Foreskin fibroblast (primary cell): ENCODE measurements at places on chromosomes 4 and X.

- no peak for DNase-seq
Observed at GRCh38 chr4:36111172-36111571, 133.1 kb downstream of the ARAP2 start.

GRCh38 chr4:4779486-4779885, 80.0 kb upstream of the MSX1 start:
- no peak for DNase-seq

DNA sequence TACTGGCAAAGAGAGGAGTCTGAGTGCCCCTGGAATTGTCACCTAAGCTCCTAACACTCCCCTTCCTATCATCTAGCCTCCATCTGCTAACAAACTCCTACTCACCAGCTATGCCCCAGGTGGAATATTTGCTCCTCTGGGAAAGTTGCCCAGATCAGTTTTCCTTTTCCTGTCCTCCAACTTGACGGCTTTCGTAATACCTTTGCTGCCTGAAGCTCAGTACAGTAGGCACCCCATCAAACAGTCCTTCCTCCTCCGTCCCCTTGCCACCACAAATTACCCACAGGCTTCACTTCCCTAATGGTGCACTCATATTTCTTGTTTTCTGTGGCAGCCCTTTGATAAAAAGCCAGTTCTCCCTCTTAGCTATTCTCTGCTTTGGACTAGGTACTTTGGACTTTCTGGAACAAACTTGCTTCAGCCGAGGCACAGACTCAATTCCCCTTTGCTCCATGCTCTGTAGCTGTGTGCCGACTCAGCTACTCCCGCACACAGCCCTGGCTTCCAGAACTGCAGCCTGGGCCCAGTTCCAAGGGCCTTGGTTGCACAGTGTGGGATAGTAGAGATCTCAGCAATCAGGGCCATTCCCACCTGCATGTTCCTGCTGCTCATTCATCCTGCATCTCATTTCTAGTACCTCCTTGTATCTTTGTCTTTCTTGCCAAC, 605.1 kb downstream of the BCOR start:
- no peak for DNase-seq

DNA sequence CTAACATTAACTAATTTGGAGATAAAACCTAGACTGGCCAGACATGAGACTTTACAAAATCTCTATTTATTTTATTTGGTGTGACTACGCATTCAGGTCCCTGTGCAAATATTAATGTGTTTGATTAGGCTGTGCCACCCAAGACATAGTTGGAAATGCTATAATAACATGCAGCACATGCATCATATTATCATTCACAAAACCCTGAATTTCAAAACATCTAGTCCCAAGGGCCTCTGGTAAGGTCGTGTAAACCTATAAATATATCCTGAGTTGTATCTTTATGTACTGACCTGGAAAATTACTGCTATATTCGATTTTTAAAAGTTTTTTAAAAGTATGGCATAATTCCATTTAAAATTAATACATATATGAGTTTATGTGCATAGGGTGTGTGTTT, 47.1 kb upstream of the FAT4 start:
- DNase-seq, result no peak

DNA sequence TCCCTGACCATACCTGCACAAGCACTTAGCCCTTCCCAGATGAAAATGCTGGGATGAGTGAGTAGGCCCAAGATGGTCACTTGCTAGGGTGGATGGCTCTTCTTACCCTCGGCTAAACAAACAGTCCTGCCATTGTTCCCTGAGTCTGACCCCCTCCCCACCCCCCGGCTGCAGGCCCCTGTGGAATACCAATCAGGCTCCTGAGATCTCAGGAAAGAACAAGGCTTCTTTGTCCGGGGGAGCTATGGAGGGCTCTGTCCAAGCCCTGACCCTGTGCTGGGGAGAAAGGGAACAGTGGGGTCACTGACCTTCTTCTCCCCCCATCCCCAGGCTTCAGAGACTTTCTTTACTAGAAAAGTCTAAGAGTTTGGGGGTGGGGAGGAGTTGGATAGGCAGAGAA, 6.0 kb downstream of the PLP1 start:
- DNase-seq, result no peak

DNA sequence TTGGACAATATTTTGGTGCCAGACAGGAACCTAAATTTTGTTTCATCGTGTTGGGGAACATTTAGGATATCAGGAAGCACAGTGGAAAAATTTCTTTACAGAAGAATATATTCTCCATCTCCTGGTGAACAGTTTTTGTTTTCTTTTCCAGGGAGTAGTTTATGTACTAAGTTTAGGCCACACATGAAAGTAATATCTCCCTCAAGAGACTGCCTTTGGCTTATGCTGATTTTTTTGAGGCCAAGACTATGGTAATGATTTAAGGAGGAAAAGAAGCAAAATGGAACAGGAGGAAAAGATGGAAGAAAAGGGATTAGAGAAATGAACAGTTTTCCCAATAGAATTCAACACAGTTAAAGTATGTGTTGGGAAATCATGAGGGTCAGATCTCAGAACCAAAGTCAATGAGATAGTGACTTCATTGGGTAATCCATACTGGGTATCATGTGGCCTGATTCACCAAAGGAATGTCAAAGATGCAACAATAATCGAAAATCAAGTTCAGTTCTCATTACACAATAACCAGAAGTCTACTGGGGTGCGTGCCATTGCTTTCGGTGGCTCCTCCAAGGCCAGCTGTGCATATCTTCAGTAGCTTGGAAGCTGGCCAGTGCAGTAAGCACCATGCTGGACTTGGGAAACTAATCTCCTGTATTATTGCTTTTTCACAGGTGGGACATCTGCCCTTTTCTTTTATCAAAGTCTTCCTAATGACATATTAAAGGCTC, 234.8 kb downstream of the COL25A1 start:
- peak; percentile 86 for DNase-seq

DNA sequence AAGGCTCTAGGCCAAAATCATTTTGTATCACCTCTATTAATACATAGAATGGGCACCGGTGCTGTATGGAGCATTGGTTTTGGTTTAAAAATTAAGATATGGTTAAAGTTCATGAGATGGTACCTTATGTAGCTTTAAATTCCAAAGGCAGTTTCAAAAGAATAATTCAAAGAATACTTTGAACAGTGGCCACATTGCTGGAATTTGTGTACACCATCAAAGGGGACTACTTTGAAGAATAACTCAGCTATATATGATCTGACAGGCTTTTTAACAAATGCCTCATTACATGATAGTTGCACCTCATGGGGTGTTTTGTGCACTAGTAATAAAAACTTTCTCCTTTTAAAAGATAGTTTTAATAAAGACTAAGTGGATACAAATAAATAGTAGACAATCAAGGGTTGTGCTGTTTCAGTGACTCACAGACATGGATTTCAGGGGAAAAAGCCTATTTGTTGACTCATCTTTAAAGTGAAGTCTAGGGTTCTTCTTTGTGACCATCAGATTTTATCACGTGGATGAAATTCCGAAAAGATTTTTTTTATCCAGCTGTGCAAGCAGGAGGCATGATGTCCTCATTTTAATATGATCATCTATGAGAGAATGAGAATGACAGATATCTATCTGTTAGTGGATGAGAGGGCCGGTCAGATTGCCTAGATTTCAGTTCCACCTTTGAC, 12.8 kb downstream of the MTM1 start:
- peak; percentile 55 for DNase-seq

GRCh38 chrX:74925225-74926088, at the start of gene NEXMIF:
NEXMIF (minus strand) TSS chrX:74925452.
- peak; percentile 35 for DNase-seq

- no peak for DNase-seq
Observed at GRCh38 chrX:133171962-133172708, 46.0 kb downstream of the TFDP3 start.

DNA sequence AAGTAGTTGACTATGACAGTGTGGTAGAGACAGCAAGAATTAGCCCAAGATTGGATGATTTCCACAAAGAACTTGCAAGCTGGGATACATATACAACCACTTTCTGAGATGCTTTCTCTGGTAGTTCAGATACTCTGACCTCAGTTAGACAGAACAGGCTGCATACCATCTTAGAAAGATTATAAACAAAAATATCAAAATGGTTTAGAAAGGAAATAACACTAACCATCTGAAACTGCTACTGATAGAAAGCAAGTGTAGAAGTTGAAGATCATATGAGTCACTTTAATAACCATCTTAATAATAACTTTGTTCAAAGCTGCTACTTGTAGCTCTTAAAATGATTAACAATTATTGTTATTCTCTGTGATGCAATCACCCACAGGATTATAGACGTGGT, 255.4 kb upstream of the TTC29 start:
- no peak for DNase-seq

DNA sequence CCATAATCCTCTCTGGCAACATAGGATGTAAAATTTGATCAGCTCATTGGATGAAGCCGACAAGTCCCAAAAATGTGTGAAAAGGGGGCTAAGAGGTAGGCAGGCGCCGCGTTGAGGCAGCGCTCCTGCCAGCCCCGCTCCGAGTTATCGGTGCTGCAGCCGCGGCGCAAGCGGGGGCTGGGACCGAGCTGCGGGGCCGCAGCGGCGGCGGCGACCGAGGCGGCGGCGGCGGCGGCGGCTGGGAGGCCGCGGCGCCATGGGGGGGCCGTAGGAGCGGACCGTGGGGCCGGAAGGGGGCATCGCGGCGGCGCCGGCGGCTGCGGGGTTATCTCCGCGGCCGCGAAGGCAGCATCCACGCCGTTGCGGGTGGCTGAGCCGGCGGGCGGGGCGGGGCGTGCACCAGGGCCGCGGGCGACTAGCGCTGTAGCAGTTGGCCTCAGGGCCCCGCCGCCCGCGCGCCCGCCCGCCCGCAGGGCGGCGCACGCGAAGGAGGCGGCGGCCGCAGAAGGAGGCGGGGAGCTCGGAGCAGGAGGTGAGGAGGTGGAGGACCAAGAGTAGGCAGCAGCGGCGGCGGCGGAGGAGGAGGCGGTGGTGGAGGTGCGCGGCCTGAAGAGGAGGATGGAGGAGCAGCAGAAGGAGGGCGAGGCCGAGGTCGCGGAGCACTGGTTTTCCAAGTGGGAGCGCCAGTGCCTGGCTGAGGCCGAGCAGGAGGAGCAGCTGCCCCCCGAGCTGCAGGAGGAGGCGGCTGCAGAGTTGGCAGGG, 126.0 kb upstream of the CXorf66 start:
- no peak for DNase-seq

- no peak for DNase-seq
Observed at GRCh38 chrX:19731307-19731820, 156.0 kb downstream of the SH3KBP1 start.

DNA sequence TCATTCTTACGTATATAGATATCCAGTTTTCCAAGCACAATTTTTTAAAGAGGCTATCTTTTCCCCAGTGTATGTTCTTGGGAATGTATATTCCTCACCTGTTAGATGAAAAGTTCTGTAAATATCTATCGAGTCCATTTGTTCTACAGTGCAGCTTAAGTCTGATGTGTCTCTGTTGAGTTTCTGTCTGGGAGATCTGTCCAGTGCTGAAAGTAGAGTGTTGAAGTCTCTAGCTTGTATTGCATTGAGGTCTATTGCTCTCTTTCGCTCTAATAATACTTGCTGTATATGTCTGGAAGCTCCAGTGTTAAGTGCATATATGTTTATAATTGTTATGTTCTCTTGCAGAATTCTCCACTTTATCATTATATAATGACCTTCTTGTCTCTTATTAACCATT, 373.1 kb downstream of the PPARGC1A start:
- DNase-seq, result no peak

GRCh38 chrX:103586314-103586646, 965 bp downstream of the TCEAL4 start:
- DNase-seq, result peak; percentile 22
